ENCODE measurements at places on chromosomes 2 and 18.

DNA sequence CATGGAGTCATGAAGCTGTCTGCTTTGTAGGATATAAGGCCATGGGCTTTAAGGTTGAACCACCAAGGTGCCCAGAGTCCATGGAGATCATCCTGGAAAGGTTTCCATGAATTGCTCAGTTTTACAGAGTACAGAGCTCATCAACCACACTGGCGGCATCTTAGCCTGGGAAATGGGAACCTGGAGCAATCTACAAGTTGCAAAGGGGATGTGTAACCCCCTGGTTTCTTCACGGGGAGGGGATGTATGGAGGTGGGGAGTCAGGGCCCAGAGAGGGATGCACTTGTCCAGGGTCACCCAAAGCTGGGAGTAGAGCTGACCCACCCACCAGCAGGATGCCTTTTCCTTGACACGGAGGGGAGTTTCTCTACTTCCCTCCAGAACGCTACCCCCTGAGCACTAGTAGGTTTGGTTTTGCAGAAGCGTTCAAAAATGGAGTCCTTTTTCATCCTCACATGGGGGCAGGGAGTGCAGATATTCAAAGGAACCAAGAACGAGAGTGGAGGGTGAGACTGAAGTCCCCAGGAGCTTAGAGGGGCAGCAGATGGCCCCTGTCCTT lies 7.2 kb downstream of the TMEM37 start:
- no peak for DNase-seq

GRCh38 chr18:58501066-58501896 lies 127.6 kb downstream of the ALPK2 start:
- DNase-seq = peak; percentile 68

DNA sequence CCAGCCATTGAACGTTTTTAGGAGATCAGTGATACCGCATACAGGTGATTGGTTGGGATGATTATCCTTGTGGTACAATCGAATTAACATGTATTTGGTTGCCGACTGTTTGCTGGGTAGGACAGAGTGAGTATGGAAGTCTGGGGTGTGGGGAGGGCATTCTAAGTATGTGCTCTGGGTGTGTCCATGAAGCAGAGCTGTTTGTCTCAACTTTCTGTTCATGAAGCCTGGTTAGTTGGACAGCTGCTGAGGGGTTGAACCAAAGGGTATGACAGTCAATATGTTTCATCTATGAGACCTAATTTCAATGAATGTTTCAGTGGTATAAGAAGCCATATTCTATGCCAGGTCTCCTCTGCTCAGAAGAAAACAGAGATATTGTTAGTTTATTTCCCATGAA lies 21.9 kb upstream of the SPTBN1 start:
- DNase-seq = no peak

- no peak for DNase-seq
Observed at GRCh38 chr2:183063083-183063482, 15.5 kb upstream of the DUSP19 start.

DNA sequence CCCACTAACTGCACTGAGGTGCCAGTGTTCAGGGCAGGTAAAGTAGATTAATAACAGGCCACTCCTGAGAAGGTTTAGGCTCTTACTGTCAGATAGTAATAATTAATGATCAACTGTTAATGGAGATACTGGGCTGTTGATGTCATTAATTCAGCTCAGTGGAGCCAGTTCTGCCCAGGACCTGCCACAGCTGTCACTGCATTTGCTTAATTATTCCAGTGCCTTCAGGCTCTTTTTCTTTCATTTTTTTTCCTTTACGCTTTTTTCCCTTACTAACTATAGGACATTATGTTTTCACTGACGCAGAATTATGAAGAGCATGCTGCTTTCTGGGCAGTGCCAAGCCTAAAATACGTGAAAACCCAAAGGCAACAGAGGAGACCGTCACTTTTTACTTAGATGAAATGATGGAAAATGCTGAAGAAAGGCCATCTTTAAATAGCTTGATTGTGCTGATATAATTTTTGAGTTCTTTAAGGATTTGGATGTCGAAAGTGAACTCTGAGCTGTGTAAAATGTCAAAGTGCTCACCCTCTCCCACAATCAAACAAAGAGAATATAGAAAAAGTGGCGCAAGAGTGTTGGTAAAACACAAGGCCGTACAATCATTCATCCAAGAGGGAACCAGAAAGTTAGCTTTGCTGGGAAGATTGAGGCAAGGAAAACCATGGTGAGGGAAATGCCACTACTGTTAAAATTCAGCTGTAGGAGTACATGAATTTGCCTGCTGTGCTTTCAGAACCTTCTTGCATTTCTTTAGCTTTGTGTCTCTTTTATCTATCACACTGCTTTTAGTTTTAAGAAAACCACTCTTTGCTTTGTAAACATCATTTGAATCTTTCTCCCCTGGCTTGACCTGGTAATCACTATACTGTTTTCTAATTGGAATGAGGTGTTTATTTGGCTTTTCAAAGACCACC lies 192.0 kb upstream of the ZEB2 start:
- no peak for DNase-seq

DNA sequence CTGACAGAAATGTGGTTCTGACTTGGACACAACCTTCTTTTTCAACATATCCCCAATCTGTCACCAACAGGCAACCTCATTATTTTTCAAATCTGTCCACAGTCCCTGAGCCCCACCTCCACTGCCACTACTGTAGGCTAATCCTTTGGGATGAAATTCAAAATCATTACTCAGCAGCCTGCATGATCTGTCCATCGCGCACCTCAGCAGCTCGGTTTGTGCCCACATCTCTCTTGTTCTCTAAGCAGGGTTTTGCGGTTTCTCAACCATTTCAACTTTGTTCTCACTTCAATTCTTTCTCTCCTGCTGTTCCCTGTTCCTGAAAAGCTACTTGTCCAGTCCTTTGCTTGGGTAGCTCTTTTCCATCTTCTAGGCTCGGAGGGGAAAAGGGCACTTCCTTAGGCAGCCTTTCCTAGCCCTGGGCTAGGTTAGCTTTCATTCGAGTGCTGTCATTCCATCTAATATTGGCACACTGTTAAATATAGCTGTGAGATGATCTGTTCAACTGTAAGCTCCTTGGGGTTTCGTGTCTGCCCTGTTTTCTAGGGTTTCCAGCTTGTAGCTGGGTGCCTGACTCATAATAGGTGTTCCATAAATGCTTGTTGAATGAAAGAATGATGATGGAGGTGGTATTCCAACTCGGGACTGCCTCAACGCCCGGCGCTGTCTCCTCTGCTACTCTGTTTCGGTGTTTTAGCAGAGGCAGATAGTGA lies 653 bp upstream of the ANKAR start:
- no peak for DNase-seq

DNA sequence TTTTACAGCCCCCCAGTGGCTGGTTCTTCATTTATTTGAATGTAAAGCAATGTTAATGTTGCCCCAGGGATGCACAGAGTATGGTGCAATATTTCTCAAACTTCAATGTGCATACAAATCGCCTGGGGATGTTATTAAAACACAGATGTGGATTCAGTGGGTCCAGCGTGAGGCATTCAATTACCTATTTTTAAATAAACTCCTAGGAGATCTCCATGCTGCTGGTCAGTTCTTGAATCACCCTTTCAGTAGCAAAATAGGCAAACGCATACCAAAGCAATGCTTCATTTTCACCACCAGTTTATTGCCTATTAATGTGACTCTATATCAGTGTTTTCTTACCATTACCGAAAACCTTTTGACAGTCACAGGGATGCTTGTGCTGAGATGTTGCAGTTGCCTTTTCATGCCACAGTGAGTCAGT lies 530.7 kb downstream of the CBLN2 start:
- no peak for DNase-seq

DNA sequence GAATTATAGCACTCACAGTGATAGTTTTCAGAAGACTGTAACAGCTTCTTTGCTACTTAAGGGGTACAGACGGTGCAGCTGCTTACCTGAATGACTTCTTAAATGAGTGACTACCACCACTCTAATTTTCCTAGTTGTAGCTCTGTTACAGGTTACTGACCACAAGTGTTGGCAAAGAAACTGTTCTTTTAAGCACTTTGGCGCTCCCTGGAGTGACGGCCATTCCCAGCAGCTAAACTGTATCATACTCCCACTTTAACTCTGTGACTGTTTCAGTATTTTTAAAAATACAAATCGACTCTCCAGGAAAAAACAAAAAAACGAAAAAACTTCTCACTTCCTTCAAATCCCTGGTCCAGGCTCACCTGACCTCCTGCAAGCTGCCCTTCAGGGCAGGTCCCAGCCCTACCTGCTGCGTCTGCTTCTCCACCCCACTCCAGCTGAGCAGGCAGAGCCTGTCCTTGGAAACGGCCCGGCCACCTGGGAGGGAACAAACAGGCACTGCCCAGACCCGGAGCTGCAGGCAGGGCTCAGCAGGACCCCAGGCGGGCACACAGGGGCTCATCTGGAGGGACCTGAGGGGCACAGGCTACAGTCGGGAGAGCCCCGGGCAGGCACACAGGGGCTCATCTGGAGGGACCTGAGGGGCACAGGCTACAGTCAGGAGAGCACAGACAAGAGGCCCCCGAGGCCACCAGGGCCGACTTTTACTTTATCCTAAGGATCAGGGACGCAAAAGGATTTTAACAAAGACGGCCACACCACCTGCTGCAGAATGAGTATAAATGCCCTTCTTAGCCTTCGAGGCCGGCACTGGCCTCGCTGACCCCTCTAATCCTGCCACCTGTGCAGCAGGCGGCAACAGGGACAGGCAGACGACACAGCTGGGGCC lies 24.5 kb downstream of the SLC66A2 start:
- no peak for DNase-seq

- no peak for DNase-seq
Observed at GRCh38 chr2:28662468-28663181, 89.0 kb upstream of the PPP1CB start.

DNA sequence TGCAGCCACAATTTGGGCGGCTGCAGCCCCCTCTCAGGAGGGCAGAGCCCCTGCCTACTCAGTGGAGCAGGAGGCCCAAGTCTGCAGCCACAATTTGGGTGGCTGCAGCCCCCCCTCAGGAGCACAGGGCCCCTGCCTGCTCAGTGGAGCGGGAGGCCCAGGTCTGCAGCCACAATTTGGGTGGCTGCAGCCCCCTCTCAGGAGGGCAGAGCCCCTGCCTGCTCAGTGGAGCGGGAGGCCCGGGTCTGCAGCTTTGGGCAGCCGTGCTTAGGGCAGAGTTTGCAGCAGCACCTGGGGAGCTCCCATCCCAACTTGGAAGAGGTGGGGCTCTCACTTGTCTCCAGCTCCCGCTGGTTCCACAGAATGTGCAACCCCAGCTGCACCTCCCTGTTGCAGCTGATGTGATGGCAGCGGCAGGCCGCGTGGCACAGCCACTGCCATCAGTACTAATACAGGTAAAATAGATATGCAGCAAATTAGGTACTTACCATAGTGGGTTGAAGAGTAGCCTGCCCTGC lies 99.4 kb downstream of the TWIST2 start:
- DNase-seq = peak; percentile 10

DNA sequence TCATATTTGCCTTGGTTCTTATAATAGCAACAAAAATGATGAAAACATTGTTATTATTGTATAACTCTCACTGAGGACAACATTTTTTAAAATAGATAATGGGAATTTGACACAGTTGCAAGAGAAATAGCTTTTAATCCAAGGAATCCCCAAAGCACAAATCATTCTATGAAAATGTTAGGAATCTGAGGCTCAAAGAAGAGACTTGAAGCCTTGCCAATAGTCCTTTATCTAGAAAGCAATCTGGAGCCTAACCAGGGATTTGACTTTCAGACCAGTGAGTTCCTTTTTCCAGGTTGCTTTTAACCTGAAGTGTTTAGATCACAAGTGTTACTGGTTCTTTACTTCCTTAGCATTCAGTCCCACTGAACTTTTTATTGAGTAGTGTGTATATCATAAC lies 574.5 kb upstream of the ZEB2 start:
- DNase-seq = no peak

DNA sequence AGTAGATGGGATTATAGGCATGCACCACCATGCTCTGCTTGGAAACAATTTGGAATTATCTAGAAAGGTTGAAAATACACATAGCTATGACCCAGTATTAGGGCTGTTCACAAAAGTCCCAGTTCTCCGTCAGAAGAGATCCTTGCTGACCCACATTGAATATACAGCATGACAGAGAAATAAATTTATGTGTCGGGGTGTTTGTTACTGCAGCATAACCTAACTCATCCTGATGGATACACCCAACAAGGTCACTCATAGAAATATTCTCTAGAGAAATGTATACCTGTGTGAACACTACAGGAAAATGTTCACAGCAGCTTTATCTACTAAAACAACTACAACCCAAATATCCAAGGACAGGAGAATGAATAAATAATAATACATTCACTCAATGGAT lies 9.0 kb downstream of the TBC1D8 start:
- no peak for DNase-seq

DNA sequence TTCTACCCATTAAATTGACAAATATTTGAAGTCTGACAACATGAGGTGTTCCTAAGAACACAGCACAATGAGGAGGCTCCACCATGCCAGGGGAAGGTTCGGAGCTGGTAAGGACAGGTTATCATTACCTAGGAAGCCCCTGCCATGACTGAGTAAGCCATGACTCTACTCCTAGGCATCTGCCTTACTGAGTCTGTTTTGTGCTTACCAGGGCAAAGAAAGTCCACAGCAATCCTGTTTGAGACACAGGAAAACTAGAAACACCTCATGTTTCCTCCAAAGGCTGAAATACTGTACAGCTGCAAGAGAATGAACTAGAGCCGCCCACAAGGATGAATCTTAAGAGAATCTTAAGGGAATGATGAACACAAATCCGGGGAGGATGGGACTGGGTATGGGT lies 11.6 kb downstream of the TGFBRAP1 start:
- no peak for DNase-seq

- DNase-seq = no peak
Observed at GRCh38 chr2:131092458-131093005, 728 bp downstream of the FAM168B start.
